Stimulated activated CD8-positive, alpha-beta memory T cell treated with anti-CD3 and anti-CD28 coated beads, Interleukin-4, amount 100 ng/mL, for 1 hour (primary cell): ENCODE measurements at places on chromosomes 6 and 20.

- DNase-seq, result no peak
Measured at GRCh38 chr20:46349035-46349741, 40.9 kb upstream of the CDH22 start.

- no peak for DNase-seq
Measured at GRCh38 chr6:16681260-16681873, 79.9 kb downstream of the ATXN1 start.

DNA sequence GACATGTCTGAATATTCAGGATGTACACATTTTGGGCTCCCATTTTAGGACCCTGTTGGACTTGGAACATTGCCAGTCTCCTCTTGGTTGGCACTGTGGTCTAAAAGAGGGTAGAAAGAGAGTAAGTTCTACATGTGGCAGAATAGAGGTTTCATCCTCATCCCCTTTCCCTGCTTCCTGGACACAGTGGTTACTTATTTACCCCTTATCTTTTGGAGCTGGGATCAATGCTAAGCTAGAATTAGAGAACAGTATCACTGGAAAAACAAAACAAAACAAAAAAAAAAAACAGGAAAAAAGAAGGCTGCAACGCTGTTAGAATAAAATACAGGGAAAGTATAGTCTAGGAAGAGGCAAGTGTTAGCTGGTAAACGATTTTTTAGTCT is 790.6 kb downstream of the MAFB start:
- DNase-seq, result no peak

DNA sequence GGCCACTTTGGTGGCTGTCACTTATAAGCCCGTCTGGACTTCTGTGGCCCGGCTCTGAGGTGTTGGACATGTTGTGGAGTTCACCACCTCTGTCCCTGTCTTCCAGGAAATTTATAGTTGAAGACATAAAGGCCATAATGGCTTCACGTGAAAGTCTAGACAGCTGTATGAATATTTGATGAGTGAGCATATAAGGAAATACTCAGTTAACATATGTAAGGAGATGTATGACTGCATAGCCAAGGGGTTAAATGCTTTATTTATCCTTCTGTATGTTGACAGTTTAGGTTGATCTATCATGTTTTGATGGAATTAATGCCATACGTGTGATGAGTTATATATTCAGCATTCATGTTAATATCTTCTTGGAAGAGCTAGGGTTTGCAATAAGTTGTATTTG is 16.1 kb downstream of the HIVEP1 start:
- DNase-seq, result no peak

- DNase-seq, result no peak
Measured at GRCh38 chr6:30570740-30571074, 535 bp upstream of the ABCF1 start.

DNA sequence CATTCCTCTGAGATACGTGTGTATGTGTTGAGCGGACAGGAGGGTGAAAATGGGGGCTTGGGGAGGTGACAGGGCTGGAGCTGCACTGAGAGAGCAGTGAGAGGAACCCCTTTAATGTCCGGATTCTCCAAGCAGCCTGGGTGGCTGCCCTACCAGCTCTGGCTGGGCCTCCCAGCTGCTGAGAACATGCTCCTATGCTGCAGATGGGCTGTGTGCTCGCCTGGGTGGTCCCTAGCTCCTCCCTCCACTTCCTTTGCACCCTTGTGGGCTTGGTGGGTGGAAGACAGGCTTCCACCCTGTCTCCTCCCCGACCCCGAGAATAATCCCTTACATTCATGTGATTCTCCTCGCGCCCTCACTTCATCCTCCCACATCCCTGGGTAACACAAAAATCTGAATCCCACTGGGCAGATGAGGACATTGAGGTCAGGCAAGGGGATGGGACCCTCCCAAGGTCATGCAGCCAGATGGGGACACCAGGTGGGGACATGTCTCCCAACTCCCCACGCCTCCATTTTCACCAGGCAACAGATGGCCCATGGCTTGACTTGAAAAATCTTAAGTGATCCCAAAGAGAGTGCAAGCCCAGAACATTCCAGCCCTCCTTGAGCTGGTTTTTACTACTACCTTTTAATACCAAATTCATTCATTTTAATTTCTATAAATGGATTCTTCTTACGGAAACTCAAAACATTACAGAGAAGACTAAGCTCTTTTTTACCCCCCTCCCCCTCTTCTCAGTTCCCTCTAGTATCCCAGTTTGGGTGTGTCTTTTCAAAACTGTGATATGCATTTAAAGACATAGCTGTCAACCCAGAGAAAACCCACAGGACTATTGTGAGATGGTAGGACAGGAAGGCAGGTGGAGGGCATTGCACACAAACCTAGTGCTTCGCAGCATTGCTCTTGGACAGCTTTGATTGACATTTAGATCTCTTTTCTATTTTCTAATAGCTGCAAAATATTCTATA is 5.0 kb upstream of the PDRG1 start:
- no peak for DNase-seq

GRCh38 chr6:49839957-49840356 is 26.4 kb downstream of the CRISP1 start:
- DNase-seq, result no peak

DNA sequence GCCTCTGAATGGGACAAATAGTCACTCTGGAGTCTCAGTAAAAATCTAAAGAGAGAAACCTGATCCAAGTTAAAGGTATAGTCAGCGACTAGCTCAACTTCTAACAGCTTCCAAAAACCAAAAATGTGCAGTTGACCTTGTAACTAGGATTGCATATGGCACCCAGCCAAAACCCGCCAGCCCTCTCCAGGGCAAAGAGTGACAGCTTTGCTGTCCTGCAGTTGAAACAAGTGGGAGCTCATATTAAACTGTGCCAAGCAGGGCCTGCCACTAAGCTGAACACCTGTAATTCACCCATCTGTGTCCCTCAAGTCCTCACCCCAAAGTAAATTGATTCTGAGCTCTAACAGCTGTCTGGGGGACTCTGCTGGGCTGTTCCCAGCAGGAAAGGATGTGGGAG is 695.3 kb downstream of the MAFB start:
- DNase-seq, result no peak

DNA sequence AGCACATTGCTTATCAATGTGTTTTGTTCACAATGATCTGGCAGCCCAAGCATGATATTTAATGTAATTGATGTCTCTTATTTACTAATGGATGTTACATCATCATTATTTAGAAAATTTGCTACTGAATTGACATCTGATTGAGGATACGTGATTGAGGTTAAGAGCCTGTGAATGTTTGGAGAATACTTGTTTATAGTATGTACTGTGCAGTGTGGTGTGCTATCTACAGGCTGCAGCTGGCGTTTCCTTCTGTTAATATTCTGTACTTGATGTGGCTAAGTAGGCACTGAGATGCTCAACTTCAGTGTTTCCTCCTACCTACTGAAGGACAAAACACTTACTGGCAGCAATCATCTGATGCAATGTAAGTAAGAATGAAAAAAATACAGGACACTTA is 709.6 kb upstream of the FLRT3 start:
- no peak for DNase-seq

- DNase-seq, result no peak
Measured at GRCh38 chr20:12722091-12722490, 286.7 kb upstream of the SPTLC3 start.

DNA sequence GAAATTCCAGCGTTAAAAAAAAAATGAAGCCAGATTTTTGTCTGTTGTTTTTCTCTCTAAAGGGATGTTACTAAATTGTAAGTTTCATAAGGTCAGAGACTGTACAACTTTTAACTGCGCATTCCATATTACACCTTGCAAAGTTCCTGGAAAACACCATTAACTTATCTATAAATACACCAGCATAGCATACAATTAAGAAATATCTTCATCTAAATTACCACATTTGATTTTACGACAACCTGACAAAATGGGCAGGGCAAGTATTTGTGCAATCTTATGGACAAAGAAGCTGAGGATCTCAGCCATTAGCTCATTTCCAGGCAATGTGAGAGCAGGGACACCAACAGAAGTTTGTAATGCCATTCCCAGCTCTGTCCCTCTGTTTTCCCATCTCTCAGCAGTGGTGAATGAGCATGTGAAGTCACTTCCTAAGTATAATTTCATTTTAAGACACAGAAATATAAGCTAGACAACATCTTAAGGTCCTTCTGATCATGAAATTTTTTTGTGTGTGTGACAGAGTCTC is 12.9 kb upstream of the GCM1 start:
- DNase-seq, result no peak
